ENCODE measurements at places on chromosomes 3 and 15.

DNA sequence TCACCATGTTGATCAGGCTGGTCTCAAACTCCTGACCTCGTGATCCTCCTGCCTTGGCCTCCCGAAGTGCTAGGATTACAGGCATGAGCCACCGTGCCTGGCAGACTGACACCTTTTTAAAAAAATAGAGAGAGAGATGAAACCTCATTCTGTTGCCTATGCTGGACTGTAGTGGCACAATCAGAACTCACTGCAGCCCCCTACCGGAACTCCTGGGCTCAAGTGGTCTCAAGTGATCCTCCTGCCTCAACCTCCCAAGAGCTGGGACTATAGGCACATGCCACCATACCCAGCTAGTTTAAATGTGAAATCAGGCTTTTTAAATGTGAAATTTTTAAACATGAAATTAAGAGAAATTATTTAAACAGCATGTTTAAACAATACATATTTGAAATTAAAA lies 265.2 kb upstream of the UBE2E1 start:
- no peak for DNase-seq

- no peak for DNase-seq
Measured at GRCh38 chr3:134601539-134602439, 49.0 kb downstream of the KY start.

DNA sequence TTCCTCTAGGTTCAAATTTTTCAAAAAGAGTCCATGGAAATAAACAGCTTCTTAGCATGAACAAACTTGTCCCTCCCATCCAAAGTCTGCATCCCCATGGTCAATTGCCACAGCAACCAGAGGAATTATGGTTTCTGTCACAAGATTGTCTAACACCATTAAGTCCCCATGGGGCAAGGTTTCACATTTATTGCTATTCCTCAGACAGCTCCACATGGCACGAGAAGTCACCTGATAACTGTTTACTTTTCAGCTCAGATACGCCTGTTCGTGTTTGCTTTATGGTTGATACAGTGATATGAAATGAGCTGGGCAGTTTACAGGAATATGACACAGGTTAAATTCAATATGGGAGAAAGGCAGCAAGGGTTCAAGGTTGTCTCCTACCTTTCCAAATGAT lies 37.9 kb upstream of the MUC13 start:
- DNase-seq: peak; percentile 45

GRCh38 chr3:26625187-26625586 lies 2.6 kb downstream of the LRRC3B start:
- DNase-seq: no peak

- DNase-seq: no peak
Measured at GRCh38 chr15:62798536-62798935, 244.0 kb upstream of the TPM1 start.
